ENCODE measurements at places on chromosomes 2 and 18.

DNA sequence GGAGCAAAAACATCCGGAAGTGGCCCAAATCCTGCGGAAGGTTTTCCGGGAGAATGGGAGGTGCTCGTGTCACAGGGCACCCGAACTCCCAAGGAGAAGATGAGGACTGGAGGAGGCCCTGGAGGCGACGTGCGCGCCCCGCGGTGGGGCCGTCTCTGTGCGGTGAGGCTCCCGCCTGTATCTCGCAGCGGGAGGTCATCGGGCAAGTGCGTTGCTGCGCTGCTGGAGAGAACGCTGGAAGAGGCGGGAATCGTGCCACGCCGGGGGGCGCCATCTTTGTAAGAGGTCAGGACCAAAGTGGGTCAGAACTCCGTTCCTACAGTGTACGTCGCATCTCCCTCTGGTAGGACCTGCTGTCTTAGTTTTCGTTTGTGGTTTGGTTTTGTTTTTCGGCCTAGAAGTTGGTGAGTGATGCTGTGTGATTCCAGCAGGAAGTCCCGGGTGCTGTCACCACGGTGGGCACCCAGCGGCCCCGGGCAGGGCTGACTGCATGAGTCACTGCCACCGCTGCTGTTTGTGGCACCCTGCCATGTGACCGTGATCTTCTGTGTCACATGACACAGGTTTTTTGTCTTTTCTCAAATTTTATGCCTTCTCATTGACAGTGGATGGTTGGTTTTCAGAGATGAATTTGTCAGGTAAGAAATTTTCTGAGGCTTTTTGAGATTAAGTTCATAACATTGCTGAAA lies 21.5 kb upstream of the ATP9B start:
- DNase-seq: no peak

GRCh38 chr18:74597662-74598349 lies at the start of gene ZNF407:
Gene ZNF407 (plus strand): TSS chr18:74597870. CDS start chr18:74631020, 33,150 bp downstream.
- peak; percentile 84 for DNase-seq

DNA sequence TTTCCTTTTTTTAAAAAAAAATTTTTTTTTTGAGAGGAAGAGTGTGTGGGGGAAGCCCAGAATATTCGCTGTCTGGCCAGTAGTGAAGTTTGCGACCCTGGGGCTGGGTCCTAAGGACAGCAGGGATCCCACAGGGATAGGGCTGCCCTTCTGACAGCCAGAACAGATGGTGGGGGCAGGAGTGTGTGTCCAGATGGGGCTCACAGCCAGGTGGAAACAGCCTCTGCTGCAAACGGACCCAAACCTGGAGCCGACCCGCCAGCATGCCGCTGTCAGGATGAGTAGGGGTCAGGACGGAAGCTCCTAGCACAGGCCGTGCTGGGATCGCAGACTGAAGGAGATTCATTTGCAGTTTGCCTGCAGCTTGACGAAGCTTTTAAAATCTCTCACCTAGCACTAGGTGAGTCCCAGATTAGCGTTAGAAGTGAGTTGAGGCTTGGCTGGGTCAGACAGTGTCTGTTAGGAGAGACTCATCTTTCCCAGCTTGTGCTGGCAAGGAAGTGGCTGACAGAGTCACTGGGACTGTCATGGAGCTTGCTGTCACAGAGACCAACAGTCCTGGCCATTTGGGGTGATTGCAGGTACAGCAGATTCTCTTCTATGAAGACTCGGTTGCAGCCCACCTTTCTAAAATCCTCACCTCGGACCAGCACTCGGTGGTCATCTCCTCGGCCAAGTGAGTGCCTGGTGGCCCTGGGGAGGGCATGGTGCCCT lies 93.4 kb downstream of the DGKD start:
- DNase-seq: no peak

GRCh38 chr2:126936219-126936723 lies 37.6 kb downstream of the TEX51 start:
- DNase-seq: no peak

GRCh38 chr2:27379836-27380625 lies 503 bp downstream of the ZNF513 start:
- DNase-seq: peak; percentile 35

DNA sequence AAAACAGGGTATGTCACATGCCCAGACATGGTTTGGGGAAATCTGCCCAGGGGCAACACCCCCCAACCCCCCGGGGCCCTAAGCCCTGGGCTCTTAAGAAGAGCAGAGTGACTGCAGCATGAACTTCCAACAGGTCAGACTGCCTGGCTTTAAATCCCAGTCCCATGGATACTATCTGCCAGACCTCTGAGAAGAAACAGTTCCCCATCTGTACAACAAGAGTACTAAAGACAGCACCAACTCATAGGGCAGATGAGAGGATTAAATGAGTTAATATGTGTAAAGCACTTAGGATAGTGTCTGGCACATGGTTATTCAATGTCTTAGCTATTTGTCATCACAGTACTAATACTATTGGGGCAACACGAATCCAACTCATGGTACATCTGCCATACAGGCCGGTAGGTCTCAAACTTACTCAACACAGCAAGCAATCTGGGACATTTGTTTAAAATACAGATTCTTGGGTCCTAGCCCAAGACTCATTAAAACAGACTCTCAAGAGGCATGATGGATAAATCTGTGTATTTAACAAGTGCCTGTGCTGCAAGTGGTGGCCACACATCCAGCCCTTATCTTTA lies 23.4 kb downstream of the CDH2 start:
- DNase-seq: no peak

- no peak for DNase-seq
These were observed 211.9 kb downstream of the HRH4 start for GRCh38 chr18:24672165-24672941.

DNA sequence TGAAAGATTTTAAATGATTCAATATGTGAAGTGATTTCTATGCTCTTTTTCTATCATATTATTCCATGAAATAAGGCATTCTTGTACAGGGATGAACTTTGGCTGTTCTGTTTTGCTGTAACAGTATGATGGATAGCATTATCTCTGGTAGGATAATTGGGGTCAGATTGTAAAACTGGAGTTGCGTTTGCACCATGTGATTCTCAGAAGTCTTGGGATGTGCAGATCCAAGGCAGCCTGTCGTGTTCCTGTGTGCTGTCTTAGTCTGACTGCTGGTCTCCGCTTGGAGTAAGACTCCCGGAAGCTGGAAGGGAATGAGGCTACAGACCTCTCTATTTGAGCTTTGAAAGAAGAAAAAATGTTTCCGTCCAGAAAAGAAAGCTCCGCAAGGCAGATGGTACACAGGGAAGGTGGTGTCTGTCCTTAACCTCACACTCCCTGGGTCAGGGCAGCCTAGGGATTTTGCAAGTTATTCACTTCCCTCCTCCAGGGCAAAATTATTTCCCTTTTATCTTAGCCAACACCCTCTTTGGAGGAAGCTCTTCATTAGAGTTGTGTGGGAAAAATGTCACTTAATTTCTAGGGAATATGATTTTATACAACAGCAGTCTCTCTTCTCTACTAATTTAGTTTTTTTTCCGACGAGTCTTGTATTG lies 250.6 kb downstream of the PTPRM start:
- DNase-seq: no peak

DNA sequence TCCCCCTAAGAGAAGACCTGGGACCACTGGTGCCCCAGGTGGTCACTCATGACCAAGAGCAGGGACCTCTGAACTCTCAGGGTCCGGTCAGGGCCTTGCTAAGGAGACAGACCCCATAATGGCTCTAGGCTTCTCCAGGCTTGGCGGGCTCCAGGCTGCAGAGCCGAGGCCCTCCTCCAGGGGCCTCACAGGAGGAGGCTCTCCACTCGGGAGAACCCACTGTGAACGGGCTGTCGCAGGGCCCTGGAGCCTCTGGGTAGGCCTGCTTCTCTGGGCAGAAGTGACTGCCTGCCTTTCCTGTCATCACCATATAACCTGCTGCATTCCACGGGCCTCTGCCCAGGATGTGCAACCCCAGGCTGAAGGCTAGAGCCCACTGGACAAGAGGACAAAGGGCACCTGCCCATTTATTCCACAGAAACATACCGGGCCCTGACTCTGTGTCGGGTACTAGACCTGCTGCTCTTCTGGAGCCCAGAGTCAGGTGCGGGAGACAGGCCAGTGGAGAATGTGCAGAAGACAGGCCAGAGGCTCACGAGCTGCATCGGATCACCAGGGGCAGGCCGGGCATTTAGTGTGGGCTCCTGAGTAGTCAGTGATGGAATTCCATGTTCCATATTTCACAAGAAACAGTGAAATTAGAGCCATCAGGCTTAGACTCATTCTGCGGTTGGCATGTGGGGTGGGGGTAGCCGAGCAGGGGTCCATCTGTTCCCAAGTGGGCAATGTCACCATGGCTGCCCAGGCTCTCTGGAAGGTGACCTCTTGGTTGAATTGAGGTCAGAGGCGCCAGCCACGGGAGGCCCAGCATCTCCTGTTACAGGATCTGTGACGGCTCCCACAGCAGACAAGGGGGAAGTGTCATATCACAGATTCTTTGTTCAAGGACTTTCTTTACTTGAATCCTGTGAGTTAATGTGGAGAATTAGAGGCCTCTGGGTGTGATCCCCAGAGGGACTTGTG lies 220.8 kb downstream of the SH3RF3 start:
- DNase-seq: no peak

DNA sequence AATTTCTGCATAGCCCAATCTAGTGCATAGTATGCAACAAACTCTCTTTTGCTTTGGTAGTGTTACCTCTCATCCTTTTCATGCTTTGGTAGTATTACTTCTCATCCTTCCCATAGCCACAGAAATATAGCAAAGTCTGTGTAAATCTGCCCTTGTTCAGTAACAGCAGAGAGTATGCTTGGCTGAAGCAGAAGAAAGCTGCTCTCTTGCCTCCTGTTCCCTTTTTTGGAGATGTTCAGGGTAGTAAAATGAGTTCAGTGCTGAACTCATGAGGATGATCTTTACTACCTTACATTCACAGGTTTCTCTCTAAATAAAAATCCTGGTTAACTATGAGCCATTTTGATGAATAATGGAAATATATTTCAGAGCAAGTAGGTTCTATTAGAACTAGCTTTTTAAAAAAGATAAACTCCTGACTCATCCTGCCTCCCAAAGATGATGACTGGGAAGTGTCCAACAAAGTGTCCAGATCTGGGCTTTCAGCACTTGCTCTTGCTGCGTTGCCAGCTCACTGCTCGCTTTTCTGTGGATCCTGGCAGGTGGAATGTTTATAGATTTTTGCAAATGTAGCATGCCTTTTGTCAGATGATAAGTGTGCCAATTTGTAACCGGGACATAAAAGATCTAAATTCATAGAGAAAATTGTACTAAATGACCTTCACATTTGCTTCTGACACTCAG lies 29.4 kb upstream of the CHMP3 start:
- no peak for DNase-seq

GRCh38 chr2:25419678-25420242 lies 78.0 kb upstream of the DNMT3A start:
- DNase-seq: no peak

- DNase-seq: no peak
These were observed 101.5 kb upstream of the MGAT5 start for GRCh38 chr2:134152045-134153010.

GRCh38 chr2:161658259-161658658 lies 34.0 kb downstream of the SLC4A10 start:
- DNase-seq: no peak

Data from activated gamma-delta T cell treated with anti-CD3 and anti-CD28 coated beads, Interleukin-2, amount 50 U/mL, for 16 hours (primary cell).